Fibroblast of skin of right quadriceps (primary cell): ENCODE measurements at places on chromosomes 5 and 9.

DNA sequence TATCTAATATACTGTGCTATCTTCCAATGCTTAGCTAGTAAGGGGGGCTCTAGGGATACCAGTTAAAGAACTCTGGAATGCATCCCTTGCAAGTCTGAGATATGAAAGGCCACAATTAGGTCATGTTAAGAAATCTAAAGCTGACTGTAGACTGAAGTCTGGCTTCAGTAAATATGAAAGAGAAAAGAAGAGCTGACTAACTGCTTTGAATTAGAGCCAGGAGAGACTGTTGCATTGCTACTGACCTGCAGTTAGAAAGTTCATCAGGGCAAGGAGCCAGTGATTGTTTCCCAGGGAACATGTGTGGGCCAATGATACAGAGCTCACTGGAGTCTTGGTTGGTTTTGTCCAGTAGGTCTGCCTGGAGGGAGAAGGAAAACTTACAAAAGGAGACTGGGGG is 472.1 kb upstream of the TNC start:
- DNase-seq = peak; percentile 92

DNA sequence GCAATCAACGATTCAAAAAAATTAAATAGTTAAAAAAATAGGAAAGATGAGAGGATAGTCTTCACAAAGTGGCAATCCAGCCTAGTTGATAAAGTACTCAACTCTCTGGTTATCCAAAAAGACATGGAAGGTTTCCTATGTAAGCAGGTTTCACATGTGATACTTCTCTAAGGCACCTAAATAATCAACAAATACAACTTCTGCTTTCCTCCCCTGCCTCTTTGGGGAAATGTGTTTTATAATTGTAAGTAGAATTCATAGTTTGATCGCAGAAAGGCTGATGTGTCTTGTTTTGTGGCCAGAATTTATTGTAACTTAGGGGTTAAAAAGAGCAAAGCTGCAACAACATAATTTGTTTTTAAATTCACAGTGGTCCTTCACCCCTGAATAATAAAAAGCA is 855.5 kb upstream of the DMAC1 start:
- no peak for DNase-seq

- DNase-seq = no peak
Observed at GRCh38 chr5:149895416-149896345, 48.9 kb downstream of the PDE6A start.

- DNase-seq = no peak
Observed at GRCh38 chr5:60535198-60535597, 164.8 kb downstream of the DEPDC1B start.
